Iris pigment epithelial cell (primary cell): ENCODE measurements at places on chromosomes 3 and 15.

DNA sequence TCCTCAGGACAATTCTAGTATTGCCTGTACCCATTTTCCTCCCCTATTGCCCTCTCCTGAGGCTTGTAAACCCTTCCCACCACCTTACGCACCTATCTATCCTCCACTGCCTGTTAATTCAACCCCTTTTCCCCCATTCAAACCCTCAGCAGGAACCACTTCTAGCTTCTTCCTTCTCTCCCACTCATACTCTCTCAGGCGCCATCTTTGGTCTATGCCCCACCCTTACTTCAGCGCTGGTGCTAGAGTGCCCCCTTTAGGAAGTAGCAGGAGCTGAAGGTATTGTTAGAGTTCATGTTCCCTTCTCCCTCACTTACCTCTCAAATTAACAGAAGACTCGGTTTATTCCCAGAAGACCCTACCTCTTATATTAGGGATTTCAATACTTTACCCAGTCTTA lies 121.8 kb upstream of the NLGN1 start:
- no peak for DNase-seq

DNA sequence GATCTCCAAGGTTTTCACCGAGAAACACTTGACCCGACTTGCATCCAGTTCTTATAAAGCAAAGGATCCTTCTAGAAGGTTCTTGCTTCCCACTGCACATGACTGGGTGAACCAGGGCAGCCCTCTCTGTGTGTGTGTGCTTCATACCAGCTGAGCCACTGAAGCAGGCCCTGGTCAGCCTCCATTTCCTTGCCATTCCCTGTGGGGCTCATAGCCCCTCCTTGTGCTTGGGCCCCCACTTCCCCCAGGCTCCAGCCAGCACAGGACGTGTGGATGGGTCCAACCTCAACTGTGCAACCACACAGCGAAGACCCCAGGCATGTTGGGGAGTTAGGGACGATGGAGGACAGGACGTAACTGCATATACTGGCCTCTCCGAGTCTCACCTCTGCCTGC lies 15.5 kb downstream of the KLF15 start:
- no peak for DNase-seq

DNA sequence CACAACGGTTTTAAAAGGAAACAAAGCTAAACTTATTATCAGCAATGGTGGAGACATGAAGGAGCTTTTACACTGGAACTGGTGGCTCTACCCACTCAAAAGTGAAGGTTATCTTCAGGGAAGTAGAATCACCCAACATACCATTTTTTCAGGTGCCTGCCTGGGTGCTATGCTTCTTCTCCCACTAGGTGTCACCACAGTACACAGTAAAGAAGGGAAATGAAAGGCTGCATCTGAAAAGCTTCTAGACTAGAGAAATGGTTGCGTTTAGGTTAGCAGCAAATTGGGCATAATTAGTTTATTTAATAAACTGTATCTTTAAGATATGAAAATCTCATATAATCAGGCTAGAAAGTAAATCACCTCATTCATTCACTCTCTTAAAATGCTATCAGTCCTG lies 47.0 kb upstream of the SELENOK start:
- DNase-seq = peak; percentile 59

GRCh38 chr15:81575436-81576123 lies 201.6 kb upstream of the TMC3 start:
- DNase-seq = no peak

DNA sequence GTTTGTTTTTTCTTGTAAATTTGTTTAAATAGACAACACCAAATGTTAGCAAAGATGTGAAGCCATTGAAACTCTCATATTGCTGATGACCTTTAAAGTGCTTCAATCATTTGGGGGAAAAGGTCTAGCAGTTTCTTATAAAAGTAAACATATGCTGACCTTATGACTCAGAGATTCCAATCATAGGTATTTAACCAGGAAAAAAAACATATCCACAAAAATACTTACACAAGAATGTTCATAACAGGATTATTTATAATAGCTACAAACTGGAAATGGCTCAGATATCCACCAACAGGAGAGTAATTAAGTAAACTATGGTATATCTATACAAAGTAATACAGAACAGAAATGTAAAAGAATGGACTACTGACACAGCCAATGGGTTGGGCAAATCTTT lies 27.1 kb upstream of the RORA start:
- DNase-seq = peak; percentile 46

- no peak for DNase-seq
Measured at GRCh38 chr15:40080847-40081246, 27.8 kb downstream of the BMF start.

- no peak for DNase-seq
Measured at GRCh38 chr3:154584974-154585373, 155.0 kb upstream of the GPR149 start.
